SHP77 treated with DMSO at 0.1 percent for 48 hours (cell line): ENCODE measurements at places on chromosomes 3 and 15.

DNA sequence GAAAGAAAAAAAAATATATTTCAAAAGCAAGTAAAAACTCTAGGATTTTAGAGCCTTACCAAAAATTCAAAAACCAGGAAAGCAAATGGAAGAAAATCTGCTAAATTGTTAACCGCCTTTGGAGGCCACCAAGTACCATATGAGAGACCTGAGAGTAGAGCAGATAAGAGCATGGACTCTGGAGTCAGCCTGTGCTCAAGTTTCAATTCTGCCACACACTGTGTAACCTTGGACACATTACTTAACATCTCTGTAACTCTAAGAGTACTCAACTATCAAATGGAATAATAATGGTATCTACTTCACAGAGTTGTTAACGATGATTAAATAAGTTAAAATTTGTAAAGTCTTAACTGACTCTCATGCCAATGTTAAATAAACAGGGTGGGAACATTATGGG lies 12.7 kb downstream of the RBSN start:
- DNase-seq = no peak

GRCh38 chr3:141796889-141797781 lies 33.9 kb downstream of the GRK7 start:
- DNase-seq = no peak

DNA sequence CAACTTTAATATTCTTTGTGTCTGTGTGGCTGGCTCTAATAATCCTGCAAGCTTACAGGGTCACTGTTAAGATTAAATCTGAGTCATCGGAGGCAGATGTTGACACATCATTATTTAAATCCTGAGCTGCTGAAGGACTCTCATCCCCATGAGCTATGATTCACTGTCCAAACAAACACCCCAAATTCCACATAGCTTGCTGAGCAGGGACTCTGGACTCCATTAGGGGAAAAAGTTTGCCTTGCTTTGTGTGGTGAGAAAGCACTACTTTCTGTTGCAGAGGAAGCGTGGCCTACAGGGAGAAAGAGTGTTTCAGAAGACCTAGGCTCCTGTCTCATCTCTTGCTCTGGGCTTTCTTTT lies 213.7 kb downstream of the PDCD6IP start:
- peak; percentile 7 for DNase-seq

- no peak for DNase-seq
Observed at GRCh38 chr15:27495963-27496459, 525.0 kb downstream of the GABRG3 start.

DNA sequence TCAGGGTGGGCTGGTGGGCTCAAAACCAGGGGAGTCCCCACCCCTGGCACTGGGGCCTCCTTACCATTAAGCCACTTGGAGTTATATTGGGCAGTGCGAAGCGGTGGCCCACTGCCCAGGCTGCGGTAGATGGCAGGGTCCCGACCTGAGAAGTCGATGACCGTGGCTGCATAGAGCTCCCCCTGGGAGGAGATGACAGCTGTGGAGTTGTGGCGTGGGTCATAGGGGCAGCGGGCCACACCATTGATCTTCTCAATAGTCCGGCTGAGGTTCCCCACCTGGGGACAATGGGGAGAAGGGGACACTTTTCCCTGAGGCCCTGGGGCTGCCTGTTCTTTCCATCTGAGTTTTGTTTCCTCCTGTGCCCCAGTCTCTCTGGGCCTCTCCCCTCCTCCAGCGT lies 99.8 kb downstream of the SEMA5B start:
- no peak for DNase-seq

- DNase-seq = no peak
Observed at GRCh38 chr15:35450492-35450891, 95.5 kb downstream of the DPH6 start.

DNA sequence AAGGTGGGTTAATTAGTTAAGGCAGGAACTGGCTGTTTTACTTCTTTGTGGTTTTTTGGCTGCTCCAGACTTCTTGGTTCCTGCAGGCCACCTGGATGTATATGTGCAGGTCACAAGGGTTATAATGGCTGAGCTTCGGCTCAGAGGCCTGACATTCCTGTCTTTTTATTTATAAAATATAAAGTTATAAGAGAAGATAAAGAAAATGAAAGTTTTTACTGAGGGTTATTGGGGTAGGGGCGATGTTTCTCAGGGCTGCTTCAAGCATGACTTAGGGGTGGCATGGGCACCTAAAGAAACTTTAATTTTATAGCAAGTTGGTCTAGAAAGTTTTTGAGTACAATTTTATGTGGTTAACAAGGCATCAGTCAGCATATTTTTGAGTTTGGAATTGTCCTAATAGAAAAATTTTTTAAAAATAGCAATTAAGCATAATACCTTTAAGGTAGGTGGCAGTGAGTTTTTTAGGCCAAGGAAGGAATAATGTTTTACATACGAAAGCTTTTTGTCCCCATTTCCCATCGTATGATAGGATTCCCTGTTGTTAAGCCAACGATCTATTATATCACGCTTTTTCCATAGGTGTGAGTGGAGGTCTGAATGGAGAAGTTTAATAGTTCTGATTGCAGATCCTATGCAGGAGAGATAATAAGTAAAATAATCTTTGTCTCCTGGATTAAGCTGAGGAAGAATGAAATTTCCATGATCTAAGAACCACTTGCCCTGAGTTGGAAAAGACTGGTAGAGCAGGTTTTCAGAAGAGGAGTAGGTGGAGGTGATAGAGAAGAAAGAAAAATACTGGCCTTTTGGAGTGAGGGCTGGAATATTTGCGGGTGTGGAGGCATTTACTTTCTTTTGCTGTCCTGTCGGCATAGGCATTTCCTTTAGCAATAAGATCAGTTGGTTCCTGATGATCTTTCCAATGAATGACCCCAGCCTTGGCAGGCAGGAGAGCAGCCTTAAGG lies 10.1 kb downstream of the STRIT1 start:
- no peak for DNase-seq

- DNase-seq = no peak
Observed at GRCh38 chr3:12722226-12722625, 36.8 kb downstream of the TMEM40 start.

DNA sequence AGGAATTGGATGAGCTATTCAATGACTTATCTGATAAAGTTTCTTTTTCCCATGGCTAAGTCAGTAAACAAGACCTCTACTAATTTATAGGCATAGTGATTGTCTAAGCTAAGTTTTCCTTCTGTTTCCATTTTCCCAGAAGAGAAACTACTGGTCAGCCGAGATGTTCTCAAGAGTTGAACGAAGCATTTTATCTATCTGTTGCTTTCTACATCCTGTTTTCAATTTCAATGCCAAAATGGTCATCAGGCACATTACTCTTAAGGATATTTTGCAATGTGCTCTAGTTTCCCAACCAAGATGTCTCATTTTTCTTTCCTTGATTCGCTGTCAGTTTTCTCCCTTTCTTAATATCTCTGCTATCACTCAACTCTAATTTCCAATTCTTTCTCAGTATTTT lies 228.7 kb downstream of the MBNL1 start:
- DNase-seq = no peak

DNA sequence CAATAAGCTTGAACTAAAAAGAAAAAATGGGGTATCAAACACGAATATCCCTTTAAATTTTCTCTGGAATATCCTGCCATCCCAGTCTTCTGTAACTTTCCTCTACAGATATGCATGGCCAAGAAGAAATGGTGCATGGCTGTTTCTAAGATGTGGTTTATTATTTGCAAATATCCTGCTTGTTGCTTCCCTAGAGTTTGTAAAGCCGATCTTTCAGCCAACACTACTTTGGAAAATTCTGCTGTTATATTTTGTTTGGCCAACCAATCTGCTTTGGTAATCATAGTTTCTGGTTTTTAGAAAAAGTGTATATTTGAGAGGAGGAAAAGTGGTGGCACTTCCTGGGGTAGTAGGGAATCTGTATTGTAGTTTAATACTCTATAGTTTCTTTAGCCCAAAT lies 13.9 kb downstream of the PHLDB2 start:
- no peak for DNase-seq

DNA sequence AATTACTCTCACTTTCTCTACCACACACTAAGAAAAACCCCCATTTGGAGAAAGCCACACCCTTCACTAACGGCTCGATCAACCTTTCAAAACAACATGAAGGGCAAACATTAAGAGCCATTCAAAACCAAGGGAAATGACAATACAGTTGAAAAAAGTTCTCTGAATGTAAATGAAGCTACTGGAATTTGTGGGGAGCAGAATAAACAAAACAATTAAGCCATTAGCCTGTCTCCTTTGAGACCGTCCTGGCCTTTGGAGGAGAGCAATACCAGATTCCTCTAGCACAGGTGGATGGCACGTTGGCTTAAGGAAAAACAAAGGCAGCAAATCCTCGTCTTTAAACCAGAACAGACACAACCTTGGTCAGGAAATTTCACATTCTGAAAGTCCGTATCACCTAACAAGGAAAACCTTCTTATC lies 18.7 kb downstream of the MYO1E start:
- no peak for DNase-seq

- DNase-seq = no peak
Observed at GRCh38 chr15:58627701-58628100, 121.8 kb downstream of the ADAM10 start.

DNA sequence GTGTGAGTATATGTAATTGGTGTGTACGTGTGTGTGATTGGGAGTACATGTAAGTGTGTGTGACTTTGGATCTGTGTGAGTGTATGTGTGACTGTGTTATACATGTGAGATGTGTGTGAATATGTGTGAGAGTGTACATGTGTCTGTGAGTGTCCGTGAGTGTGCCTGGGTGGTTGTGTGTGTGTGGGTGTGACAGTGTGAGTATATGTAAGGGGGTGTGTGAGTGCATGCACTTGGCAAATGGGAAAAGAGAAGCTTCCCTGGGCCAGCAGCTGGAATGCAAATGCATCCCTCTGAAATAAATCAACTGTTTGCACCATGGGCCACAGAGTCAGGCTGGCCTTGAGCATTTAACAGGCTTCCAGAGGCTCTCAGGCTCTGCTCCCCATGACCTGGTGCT lies 63.6 kb downstream of the MINAR1 start:
- no peak for DNase-seq

DNA sequence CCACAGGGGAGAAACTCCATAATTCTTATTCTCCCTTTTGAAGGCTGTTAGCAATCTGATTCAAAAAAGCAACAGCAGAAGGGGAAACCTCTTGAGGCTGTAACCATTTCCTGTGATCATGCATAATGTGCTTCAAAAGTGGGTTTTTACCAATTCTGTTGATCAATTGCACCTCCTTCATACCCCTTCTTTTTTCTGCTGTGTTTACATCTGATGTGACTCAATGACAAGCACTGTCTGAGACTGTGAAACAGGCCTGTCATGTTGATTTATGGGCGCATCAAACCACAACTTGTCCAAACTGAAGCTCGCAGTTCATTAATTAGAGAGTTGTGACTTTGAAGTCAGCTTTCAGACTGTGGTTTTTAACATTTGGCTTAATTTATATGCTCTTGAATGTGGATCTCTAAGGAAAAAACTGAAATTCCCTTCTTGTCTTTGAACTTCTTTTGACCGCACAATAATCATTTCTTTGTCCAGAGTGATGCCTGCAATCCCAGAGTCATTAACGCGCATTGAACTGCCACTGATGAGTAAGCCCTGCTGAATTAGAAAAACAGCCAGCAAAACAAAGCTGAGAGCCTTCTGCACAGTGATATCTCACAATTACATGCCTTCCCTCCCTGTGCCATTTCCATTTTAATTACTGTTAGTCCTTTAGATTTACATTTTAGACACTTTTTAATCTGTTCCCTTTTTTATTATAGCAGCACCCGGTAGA lies 532.8 kb downstream of the FOXP1 start:
- DNase-seq = no peak

- no peak for DNase-seq
Observed at GRCh38 chr15:78104566-78105475, 12.5 kb downstream of the SH2D7 start.

DNA sequence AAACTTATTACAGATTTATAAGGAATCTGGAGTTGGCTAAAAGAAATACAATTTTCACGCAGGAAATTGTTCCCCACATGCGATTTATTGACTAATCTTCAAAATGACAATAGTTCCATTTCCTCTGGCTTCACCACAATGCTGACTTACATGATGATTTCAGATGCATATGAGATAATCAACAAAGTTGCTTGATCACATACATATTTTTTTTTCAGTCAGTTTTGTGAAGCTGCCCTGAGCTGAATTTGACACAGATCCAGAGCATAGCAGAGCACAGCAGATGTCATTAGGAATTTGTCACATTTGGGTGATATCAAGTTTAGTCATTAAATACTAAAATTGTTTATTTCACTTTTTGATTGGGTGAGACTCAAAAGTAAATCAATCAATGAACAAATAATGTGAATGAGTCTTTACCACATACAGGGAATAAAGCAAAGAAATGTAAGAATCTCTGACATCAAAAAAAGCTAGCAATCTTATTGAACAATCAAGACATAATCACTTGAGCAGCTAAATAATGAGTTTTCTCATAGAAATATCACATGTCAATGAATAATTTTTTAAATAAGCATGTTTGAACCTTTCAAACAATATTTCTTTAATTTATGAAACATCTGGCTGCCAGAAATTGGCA lies 18.3 kb downstream of the CPB1 start:
- DNase-seq = no peak
